ENCODE measurements at places on chromosomes 6 and 20.

DNA sequence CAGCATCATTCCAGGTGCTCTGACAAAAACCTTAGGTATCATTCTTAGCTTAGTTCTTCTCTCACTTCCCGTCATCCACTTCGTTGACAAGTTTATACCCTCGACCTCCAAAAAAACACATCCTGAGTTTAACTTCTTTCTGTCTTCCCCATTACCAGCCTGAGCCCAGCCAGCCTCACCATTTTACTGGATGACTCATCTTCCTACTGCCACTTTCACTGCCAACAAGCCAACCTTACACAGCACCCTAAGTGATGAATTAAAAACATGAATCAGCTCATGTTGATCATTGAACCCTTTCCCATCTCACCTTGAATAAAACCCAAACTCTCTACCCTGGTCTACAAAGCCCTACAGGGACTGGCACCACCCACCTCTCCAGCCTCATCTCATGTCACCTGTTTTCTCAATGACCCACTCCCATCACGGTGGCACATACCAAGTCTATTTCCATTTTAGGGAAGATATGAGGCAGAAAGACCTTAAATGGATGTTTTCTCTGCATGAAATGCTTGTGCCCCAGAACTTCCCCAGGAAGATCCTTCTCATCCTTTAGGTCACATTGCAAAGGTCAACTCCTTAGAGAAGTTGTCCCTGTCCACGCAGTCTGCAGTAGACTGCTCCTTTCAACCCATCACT, 9.9 kb upstream of the UST start:
- DNase-seq: no peak

- no peak for DNase-seq
Observed at GRCh38 chr6:81668615-81669047, 83.8 kb downstream of the TENT5A start.

- DNase-seq: peak; percentile 24
Observed at GRCh38 chr20:21100578-21101452, 5.3 kb downstream of the LINC00237 start.

GRCh38 chr20:53943522-53944291, 126.7 kb downstream of the BCAS1 start:
- DNase-seq: no peak

DNA sequence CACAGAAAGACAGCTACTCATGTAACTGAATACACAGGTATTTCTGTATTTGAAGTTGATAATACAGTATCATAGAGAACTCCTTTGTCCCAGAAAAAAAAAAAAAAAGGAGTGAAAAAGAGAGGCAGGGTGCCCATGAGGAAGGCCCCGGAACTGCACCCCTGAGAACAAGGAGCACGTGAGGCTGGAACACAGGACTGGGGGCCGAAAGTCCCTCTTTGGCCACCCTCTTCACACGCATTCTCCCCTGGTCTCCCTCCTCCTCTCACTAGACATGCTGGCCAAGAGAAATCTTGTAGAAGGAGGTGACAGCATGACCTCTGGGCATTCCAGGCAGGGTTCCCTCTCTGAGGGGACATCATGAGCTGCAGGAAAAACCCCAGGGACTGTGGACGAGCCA, 62.7 kb upstream of the TRAF3IP2 start:
- DNase-seq: no peak

- no peak for DNase-seq
Observed at GRCh38 chr20:57559658-57560553, 1.0 kb upstream of the PCK1 start.

DNA sequence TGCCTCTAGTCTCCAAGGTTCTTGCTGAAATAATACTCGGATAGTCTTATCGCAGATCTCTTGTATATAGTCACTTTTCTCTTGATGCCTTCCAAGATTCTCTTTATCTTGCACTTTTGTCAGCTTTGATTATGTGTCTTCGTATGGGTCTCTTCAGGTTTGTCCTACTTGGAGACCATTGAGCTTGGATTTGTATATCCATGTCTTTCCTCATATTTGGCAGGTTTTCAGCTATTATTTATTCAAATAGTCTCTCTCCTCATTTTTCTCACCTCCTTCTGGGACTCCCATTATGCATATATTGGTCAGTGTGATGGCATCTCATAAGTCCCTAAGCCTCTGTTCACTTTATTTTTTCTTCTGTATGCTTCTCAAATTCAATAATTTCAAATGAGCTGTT, 23.0 kb downstream of the ECI2 start:
- DNase-seq: no peak

- no peak for DNase-seq
Observed at GRCh38 chr6:119256392-119256791, 93.2 kb downstream of the MAN1A1 start.

DNA sequence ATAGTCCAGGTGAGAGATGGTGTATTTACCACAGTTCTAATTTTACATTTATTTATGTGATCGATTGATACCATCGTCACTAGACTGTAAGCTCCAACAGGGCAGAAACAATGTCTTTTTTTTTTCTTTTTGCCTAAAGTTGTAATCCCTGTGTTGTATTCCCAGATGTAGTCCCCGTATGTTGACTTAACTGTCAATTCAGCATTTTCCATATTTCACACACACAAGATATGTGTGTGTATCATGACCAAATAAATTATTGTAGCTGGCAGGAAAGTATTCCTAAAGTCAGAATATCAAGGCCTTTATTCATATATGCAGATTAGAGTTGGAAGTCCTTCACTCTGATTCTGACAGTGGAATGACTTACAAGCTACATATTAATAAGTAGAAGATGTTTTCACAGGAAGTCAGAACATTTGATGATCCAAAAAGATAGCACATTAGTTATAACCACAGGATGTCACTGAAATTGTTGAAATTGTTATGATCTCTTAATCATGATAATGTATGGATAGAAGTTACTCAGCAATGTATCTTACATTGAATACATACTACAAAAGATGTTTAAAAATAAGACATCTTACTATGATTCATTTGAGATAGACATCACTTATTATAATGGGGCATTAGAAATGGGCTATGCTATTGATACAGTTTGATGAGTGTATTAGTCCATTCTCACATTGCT, 10.6 kb downstream of the RNF182 start:
- no peak for DNase-seq

GRCh38 chr6:63307581-63308246, 12.1 kb downstream of the LGSN start:
- no peak for DNase-seq

- DNase-seq: no peak
Observed at GRCh38 chr20:10157549-10157948, 61.1 kb upstream of the SNAP25 start.

GRCh38 chr6:44956396-44956795, 371.7 kb upstream of the RUNX2 start:
- DNase-seq: no peak

DNA sequence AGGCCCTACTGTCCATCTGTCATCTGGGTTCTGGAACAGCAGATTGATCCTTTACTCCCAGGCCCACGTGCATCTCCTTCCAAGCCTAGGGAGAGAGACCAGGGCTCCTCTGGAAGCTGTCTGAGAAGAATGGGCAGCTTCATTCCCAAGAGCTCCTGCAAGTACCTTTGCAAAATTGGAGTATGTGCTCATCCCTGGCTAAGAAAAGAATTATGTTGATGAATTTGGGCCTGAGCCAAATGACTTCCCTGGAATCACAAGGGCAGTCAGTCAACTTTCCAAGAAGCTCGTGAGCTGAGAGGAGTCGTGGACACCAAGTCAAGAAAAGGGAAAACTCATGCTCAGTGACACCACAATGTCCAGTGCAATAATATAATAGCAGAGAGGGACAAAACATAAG, 54.6 kb upstream of the AKAP12 start:
- no peak for DNase-seq

DNA sequence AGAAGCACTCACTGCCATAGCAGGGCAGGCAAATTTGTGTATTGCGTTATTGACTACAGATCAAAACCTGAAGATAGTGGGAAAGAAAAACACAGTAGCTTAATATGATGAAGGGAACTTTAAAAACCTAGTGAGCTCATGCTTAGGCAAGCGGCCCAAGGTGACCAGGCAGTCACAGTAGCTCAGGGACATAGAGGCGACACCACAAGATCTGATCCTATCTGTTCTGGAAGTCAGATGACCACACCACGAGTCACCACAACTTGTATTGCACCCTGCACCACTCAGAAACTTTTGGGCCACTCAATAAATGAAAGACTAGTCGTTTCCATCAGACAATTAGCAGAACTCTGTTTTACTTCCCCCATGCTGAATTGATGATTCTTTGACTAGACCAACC, 4.9 kb downstream of the CLIC5 start:
- no peak for DNase-seq

DNA sequence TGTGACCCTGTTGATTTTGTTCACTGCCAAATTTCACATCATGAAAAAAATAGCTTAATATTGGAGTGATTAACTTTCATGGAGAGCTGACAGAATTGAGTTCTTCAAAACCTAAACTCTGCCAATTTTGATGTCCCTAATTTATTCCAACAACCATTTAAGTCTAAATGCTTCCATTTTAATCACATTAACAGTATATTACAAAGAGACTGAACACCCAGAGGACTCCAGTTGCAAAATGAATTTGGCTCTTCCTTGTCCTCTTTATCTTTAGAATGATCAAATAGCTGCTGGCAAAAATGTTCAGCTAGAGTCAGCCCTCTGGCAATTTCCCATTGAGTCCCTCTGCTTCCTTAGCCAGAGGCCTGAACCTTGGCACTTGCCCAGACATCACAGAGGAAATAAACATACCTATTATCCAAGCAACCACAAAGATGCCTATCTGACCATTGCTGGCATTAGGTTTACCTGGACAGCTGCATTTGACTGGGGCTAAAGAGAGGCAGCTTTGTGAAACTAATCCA, 299.0 kb upstream of the STXBP5 start:
- peak; percentile 57 for DNase-seq

- DNase-seq: no peak
Observed at GRCh38 chr20:651713-652614, 1.0 kb downstream of the SRXN1 start.

DNA sequence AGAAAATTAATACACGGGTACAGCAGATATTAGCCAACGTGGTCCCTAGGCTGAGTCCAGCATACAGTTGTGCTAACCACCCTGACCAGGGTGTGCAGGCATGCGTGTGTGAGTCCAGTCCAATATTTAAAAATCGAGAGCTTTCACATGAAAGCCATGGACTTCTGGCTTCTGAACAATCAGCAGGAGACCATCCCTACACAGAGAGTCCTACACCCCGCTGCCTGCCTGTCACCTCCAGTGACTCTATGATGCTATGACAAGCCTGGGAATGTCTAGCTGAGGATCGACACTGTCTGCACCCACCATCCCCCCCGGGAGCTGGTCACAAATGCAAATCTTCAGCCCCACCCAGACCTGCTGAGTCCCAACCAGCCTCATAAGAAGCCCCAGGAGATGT, 7.9 kb downstream of the ACSS1 start:
- DNase-seq: no peak

- DNase-seq: no peak
Observed at GRCh38 chr20:19791887-19792286, 33.8 kb downstream of the RIN2 start.

- no peak for DNase-seq
Observed at GRCh38 chr6:56528412-56528841, 114.3 kb downstream of the DST start.

DNA sequence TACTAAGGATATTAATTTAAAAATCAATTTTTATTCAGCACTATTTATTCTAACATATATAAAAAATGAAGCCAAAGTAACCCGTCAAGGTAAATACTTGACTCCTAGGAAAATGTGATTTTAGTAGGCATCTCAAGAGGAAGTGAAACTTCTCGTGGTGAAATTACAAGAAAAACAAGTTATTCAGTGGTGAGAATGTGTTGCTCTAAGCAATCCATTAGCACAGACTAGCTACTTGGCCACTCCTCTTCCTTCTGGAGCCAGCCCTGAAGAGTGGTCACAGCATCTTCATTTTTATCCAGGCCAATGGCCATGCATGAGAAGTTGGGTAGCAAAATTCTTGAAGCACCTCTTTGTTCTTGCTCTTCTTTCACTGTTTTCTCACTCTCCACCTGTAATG, 40.4 kb upstream of the GFRAL start:
- DNase-seq: no peak

DNA sequence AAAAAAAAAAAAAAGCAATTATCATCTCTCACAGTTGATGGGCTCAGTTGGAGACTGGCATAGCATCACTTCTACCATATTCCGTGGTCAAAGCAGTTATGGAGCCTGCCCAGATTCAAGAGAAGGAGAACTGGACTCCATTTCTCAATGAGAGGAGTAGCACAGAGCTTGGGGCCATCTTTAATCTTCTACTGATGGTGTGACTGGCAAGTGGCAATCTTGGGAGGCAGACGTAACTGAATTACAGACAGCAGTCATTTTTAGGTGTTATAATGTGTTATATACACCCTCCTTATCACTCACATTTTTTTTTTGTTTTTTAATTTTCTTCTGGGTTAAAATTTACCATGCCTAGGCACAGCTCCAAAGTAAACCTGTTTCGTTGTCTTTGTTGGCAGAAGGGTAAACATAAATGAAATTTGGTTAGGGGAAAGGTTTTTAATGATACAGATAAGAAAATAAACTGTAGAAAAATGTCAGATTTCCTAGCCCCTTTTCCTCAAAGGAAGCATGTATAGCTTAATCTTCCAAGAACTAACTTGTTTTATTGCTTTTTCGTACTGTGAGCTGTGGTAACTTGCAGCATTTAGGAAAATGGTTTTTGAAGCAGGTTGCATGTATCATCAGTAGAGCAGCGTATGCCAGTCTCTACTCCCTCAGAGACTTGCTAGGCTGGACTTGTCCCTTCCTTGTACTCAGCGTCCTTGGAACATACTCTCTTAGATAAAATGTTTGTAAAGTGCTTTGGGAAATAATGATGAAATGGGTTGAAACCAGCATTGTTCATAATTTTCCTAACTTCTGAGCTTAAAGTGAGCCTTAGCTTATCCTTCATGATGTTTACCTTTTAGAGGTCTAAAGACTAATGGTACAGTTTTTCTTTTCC, 25.7 kb downstream of the ZFAND3 start:
- DNase-seq: no peak

- no peak for DNase-seq
Observed at GRCh38 chr20:64113796-64114355, 6.5 kb upstream of the NPBWR2 start.

- DNase-seq: no peak
Observed at GRCh38 chr6:146741609-146742008, 142.8 kb downstream of the ADGB start.

DNA sequence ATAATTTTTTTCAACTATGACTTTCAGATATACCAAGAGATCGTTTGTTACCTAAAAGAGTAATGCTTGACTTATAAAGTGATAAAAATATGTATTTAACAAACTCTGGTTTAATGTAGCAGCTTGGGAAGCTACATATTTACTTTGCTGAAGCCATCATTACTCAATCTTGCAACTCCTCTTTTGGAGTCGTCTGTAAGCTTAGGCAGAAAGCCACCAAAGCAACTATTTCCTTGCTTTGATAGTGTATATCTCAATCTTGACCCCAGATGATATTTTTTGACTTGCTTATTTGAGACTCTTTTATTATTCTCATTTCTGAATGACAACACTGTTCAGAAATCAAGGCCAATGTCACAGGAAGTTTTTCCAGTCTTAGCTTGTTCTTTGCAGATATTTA, 183.0 kb downstream of the SAMD5 start:
- no peak for DNase-seq

Measured in NCI-H774 (cell line).